Gastrocnemius medialis (tissue), 4 donors: ENCODE measurements at places on chromosomes 13 and 19. TPM values are rescaled to one million over a fixed set of nuclear protein-coding genes. Genes with fewer than 3 reads are reported as not detected.

Gene POSTN
- total RNA-seq, result 22.1 TPM

Gene LGALS7B
- total RNA-seq, result not detected

Gene ATCAY
- total RNA-seq, result not detected

Gene ZNF581
- 9.9 TPM for total RNA-seq

DNA sequence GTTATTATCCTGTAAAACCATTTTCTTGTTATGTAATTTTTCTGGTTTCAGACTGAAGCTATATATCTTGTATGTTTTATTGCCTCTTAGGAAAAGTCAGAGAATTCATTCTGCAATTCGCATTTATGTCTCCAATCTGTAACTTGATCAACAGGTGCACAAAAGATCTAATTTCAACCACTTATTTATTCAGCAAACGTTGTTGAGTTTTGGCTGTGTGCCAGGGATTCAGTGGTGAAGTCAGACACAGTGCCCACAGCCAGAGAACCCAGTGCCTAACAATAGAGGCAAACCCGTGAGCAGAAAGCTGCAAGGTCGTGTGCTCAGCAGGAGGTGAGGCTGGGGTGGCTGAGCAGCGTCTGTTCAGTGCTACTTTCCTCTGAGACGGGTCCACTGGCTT, 119.5 kb upstream of the MCF2L start:
- no peak for DNase-seq
- H3K4me3 ChIP-seq, result no peak overlapping the region
- H3K27ac ChIP-seq, result no peak overlapping the region
- no peaks in the 10 kb centered on the region for H3K4me1 ChIP-seq

DNA sequence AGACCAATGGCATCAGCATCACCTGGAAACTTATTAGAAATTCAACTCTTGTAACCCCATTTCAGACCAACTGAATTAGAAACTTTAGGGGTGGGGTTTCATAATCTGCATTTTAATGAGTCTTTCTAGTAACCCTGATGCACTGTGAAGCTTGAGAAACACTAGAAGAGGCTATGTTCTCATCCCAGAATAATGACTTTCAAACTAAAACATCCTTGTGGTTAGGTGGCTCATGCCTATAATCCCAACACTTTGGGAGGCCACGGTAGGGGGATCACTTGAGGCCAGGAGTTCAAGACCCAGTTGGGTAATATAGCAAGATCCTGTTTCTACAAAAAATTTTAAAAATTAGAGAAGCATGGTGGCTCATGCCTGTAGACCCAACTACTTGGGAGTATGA, 402.4 kb downstream of the DLEU7 start:
- DNase-seq, result no peak
- no peaks in the 10 kb centered on the region for H3K36me3 ChIP-seq
- H3K27ac ChIP-seq, result no peak overlapping the region
- H3K4me3 ChIP-seq, result no peak overlapping the region
- H3K4me1 ChIP-seq, result peaks cover 5% of the 10 kb centered on the region

- no peak overlapping the region for H3K4me3 ChIP-seq
- no peak for DNase-seq
- no peaks in the 10 kb centered on the region for H3K27me3 ChIP-seq
- H3K36me3 ChIP-seq, result no peaks in the 10 kb centered on the region
- no peak overlapping the region for H3K27ac ChIP-seq
Measured at GRCh38 chr13:41557719-41558118, 100.4 kb downstream of the RGCC start.

GRCh38 chr19:4295972-4296771, 6.0 kb downstream of the TMIGD2 start:
- no peaks in the 10 kb centered on the region for H3K36me3 ChIP-seq
- no peak overlapping the region for H3K4me3 ChIP-seq
- peaks cover 15% of the 10 kb centered on the region for H3K27me3 ChIP-seq
- no peaks in the 10 kb centered on the region for H3K4me1 ChIP-seq
- DNase-seq, result no peak

DNA sequence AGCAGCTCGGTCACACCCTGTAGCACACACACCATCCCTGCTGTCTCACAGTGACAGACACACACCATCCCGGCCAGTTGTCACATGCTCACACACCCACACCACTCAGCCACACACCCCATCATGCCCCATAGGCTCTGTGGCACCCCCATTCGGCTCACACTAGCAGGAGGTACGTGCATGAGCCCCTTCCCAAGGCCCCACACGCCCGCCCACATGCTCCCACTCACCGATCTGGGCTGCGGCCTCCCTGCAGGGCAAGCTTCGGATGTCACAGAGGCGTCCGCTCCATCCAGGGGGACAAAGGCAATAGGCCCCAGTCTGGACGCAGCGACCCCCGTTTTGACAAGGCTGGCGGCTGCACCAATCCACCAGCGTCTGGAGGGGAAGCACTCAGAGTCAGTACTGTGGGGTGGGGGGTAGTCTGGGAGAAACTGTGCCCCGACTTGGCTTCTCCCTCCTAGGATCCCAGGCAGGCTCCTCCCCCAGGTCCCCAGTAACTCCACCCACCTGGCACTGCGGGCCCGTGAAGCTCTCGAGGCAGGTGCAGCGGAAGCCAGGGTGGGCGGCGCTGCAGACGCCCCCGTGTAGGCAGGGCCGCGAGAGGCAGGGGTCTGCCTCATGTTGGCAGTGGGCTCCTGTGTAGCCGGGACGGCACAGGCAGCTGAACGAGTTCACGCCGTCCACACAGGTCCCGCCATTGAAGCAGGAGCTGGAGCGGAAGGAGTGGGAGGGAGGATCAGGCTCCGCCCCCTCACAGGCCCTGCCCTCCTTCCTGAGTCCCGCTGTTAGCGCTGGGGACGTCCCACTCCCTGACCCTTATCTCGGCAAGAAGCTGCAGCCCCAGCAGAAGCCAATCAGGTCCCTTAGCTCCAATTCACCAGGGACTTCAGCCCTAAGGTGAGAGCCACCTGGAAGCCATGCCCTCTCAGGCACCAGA, 20.1 kb downstream of the NOTCH3 start:
- no peak overlapping the region for H3K4me3 ChIP-seq
- H3K27me3 ChIP-seq, result no peaks in the 10 kb centered on the region
- DNase-seq, result no peak
- H3K27ac ChIP-seq, result peak overlapping the region; percentile 34

GRCh38 chr19:41570639-41571112, 5.3 kb upstream of the CEACAM21 start:
- H3K27ac ChIP-seq, result no peak overlapping the region
- no peaks in the 10 kb centered on the region for H3K4me1 ChIP-seq
- no peaks in the 10 kb centered on the region for H3K36me3 ChIP-seq
- DNase-seq, result peak; percentile 38
